ENCODE measurements at places on chromosomes 1 and 21.

DNA sequence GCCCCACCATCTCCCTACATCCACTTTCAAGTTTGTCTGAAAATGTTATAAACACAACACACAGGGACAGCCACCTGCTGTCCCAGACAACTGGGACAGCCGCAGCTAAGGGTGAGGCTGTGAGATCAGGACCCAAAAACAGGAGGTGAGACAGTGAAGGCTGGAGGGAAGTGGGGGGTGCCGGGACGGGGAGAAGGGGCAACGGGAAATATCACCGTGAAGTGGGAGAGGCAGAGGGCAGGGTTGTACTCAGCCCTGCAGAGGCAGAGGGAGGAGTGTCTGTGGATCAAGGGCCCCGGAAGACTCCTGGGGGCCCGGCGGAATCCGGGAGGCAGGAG, 114.4 kb downstream of the CASZ1 start:
- no peak for DNase-seq

DNA sequence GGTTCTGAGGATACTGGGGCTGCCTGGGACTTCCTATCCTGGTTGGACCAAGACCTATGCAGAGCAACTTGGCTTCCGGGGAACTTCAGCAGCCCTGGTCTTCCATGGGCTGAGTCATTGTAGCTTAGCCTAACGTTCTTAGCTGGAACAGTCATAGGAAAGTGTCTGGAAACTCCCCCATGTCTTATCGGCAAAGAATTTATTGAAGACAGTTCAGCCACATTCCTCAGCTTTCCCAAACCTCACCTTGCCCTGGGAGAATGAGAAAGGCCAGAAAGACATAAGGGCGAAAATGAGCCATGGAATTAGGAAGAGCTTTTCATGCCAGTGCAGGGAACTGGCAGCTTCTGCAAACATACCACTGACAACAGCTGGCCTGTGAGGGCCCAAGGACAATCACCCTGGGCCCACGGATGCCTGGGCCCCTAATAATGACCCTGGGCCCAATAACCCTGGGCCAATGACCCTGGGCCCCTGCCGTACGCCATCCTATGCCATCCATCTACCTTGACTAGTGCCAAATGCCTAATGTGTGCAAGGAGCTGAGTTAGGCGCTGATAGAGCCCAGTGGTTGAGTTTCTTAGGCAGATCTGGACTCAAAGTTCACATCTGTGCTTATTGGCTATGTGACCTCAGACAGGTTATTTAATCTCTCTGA, 114.4 kb upstream of the GADD45A start:
- DNase-seq, result no peak

GRCh38 chr21:39984286-39984991, 117.2 kb downstream of the PCP4 start:
- no peak for DNase-seq

DNA sequence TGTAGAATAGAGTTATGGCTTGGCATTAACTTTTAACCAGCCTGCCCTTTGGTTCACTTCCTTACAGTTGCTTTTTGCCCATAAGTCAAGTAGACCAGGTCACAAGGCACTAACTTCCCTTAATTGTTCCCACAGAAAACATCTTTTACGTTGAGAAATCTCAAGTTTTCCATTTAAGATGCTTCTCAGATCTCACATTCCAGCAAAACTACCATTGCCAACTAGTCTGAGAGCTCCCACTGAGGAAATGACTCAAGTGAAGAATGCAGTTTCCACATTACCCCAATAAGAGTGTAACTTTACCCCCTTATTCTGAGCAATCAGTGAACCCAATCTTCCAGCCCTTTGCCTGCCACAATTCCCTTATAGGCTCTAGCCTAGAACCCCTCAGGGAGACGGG, 502.2 kb upstream of the OLFM3 start:
- DNase-seq, result no peak

DNA sequence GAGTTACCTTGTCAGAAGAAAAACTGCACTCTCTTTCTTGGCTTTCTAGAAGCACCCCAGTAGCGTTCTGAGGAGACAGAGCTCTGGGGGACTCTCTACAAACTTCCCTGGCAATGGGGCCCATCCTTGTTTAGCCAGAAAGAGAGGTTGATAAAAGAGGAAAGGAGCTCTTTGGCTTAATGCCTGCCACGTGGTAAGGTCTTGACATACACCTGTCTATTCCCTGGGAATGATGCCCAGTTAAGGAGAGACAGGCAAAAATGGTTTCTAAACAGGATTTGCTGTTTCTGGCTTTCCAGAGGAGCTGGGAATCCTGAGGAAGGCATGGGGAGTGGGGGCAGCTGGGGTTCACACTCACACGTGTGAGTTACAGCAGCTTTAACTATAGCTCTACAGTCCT, 30.2 kb upstream of the IL20 start:
- DNase-seq, result no peak
